ENCODE measurements at places on chromosomes 3 and 15.

DNA sequence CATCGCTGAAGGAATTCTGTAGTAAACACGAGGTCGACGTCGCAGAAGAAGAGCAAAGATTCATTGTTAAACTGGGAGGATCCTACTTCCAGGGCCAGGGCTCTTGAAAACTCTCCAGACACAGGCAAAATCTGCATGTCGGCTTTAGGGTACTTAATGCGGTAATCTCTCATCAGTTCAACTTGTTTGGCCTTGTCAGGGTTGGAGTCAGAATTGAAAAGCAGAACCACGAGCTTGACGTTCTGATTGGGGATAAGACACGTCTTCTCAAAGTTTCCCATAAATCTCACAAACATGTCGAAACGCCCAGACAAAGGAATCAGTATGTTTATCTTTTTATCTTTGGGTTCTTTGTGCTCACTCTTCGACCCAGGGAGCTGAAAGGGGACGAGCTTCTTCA lies 74.0 kb downstream of the CHSY1 start:
- DNase-seq, result no peak

DNA sequence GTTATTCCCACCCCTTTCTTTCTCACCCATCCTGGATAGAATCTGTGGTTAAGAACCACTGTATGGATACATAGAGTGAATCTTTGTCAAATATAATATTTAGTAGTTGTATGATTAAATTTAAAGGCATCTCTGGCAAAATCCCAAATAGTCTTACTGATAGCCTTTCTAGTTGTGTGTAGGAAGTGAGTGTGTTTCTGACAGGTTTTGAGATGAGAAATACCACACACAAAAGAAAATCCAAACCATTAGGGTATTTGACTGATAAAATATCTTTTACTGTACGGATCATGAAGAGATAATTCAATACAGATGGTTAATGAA lies 44.7 kb upstream of the PLCL2 start:
- DNase-seq, result no peak

DNA sequence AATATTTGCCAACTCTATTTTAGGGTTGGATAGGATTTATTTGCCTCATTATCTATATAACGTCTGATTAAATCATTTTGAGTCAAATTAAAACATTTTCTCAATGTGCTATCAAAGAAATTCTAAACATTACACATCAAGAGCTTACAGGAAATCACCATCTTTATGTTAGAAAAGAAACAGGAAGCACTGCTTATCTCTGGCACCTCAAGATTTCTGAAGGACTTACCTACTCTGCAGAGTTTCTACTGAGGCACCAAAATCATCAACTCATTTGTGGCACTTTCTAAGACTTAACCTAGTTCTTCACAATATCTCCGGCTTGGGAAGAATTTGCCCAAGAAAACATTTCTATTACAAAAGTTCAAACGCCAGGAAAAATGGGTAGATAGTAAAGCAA lies 181.3 kb upstream of the EOMES start:
- DNase-seq, result no peak

- no peak for DNase-seq
These were observed 26.2 kb upstream of the FHIT start for GRCh38 chr3:61277411-61277810.

- no peak for DNase-seq
These were observed 326.6 kb upstream of the TPM1 start for GRCh38 chr15:62715946-62716345.

GRCh38 chr3:171871392-171872274 lies 28.5 kb downstream of the TMEM212 start:
- no peak for DNase-seq

GRCh38 chr15:52329987-52330386 lies 34.4 kb upstream of the MYO5C start:
- DNase-seq, result no peak

GRCh38 chr3:71428841-71429596 lies 154.5 kb downstream of the FOXP1 start:
- DNase-seq, result peak; percentile 52

- no peak for DNase-seq
These were observed 526.3 kb downstream of the OTOL1 start for GRCh38 chr3:162022911-162023310.

DNA sequence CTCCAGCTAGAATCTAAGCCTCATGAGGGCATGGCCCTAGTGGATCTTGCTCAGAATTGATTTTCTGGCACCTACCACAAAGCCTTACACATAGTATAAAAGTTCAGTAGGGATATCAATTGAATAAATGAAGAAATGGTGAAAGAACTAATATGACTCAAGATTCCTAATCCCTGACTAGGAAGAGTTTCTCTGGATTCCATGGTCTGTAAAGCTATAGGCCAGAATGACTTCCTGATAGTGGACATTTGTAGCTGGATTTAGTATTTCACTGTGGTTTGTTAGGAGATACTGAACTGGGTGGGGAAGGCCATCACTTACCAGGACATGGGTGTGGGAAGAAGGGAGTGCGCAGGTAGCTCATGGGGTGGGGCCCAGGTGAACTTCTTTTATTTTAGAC lies 168.9 kb downstream of the RAP2B start:
- no peak for DNase-seq

DNA sequence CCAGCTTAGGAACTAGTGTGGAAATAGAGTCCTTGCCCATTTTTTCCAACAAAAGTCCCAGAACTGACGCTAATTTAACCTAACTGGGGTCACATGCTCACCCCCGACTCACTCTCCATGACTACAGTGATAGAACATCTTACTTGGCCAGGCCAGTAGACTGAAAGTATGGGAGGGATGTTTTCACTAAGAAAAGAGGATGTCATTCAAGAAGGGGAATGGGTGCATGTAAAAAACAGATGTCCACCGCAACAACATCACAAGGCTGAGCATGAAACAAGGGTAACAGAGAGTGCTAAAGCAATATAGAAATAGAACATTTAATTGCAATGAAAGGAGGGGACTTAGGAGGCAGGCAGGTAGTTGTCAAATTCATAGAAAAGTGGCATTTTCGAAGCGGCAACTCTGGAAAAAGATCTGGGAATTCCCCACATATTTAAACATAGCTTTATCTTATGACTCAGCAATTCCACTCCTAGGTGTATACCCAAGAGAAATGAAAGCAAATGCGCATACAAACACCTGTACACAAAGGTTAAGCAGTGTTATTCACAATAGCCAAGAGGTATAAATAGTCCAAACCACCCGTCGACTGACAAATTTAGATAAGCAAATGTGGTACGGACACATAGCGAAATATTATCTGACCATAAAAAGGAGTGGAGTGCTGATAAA lies 41.1 kb upstream of the UBE2E2 start:
- no peak for DNase-seq

- DNase-seq, result peak; percentile 90
These were observed 36.2 kb upstream of the LDHAL6B start for GRCh38 chr15:59170295-59171066.

DNA sequence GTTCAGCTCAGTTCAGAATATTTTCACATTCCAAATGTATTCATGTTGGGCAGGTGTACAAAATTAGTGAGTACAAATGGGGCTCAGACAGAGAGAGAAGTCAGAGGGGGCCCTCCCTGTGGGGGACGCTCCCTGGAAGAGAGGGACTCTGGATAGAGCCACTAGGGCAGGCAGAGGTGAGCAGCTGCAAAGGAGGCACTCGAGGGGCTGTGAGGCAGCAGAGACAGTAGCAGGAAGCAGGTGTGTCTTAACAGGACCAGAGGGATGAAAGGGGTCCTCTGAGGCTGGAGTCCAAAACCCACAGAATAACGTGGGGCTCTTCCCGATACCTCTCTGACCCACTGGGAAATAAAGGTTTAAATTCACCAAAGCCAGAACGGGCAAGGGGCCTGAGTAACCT lies 127.1 kb downstream of the MEGF11 start:
- DNase-seq, result no peak

GRCh38 chr3:109882144-109882543 lies 544.8 kb upstream of the DPPA4 start:
- no peak for DNase-seq

DNA sequence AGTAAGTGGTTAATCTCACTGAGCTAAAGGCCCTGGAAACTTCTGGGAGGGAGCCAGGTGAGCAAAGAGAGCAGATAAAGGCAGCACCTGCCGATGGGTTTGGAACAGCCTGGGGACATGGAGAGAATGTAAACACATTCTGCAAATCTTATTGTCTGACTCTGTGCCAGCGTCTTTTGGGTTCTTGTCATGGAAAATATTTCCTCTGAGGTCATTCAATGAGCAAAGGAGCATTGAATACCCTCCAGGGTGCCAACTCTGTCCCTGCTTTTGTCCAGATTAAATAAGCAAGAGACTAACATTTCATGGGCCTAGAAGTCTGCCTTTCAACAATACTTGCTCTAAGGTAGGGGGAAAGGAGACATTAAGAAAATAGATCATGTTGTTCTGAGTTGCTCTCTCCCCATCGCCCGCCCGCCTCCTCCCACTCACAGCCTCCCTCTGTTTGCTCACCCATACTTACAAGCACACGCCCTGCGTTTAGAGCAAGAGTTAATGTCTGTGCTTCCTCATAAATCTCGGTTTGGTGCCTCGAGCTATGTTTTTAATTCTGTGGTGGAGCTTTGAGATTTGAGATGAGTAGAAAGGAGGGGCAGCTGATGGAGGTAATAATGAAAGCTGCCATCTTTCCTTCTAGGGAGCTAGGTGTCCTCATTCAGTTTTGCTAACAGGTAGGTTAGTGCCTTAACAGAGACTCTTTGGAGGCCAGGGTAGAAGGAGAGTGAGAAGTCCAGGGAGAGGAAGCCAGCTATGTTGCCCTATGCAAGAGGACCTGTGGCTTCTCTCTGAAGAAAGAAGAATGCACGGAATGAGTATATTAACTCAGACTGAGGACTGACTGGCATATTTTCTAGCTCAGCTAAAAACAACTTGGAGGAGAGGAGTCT lies 132.9 kb downstream of the TPRG1 start:
- no peak for DNase-seq

DNA sequence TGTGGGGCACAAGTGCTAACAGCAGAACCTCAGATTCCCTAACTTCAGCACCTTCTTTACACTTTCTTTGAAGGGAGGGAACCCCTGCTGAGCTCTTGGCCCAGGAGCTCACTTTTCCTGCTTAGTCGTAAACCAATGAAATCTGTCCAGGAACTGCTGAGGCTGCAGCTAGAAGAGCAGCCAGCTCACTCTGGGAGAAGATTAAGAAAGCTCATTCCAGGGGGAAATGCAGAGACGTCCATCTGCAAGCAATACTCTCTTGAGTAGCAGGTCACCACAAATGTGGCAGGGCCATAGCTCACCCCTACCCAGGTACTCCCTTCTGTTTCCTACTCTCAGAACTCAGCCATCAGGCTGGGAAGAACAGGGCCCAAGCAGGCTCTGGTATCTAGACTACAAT lies 103.3 kb downstream of the WDR76 start:
- no peak for DNase-seq

DNA sequence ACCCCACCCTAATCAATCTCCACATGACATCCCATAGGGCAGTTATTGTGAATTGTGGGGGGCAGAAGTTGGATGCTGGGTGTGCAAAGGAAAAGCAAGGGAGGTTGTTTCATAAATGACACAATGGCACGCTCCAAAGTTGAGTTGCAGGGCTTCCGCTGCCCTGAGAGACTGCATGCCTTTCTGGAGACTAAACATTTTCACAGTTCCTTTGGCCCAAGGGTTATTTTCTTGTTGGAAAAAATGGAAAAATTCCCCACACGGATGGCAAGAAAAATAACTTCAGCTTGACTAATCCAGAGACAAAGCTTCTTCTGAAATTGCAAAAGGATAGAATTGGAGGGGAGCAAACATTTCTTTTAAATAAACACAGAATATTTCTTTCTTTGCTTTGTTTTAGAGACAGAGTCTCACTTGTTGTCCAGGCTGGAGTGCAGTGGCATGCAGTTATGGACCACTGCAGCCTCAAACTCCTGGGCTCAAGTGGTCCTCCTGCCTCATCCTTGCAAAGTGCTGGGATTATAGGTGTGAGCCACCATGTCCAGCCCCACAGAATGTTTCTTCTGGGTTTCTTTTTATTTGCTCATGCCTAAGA lies 19.1 kb upstream of the TPM1 start:
- no peak for DNase-seq

DNA sequence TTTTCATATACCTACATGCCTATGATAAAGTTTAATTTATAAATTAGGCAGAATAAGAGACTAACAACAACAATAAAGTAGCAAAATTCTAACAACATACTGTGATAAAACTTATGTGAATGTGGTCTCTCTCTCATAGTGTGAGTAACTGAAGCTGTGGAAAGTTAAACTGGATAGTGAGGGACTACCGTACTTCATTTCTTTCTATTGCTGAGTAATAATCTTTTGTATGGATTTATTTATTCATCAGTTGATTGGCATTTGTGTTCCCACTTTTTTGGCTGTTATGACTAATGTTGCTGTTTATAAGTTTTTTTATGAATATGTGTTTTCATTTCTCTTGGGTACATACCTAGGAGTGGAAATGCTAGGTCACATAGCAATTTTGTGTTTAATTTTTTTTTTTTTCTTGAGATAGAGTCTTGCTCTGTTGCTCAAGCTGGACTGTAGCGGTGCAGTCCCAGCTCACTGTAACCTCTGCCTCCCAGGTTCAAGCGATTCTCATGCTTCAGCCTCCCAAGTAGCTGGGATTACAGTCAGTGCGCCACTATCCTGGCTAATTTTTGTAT lies 41.0 kb downstream of the RNF111 start:
- DNase-seq, result no peak

GRCh38 chr3:1092771-1093170 lies at the start of gene CNTN6:
Gene CNTN6, plus strand, starts transcription at chr3:1093024. Its CDS starts 54,985 bp downstream, at chr3:1148009.
- DNase-seq, result no peak

- DNase-seq, result no peak
These were observed 265.9 kb downstream of the OCA2 start for GRCh38 chr15:27833178-27833577.

- no peak for DNase-seq
These were observed 29.6 kb downstream of the PRKCD start for GRCh38 chr3:53190659-53191058.

DNA sequence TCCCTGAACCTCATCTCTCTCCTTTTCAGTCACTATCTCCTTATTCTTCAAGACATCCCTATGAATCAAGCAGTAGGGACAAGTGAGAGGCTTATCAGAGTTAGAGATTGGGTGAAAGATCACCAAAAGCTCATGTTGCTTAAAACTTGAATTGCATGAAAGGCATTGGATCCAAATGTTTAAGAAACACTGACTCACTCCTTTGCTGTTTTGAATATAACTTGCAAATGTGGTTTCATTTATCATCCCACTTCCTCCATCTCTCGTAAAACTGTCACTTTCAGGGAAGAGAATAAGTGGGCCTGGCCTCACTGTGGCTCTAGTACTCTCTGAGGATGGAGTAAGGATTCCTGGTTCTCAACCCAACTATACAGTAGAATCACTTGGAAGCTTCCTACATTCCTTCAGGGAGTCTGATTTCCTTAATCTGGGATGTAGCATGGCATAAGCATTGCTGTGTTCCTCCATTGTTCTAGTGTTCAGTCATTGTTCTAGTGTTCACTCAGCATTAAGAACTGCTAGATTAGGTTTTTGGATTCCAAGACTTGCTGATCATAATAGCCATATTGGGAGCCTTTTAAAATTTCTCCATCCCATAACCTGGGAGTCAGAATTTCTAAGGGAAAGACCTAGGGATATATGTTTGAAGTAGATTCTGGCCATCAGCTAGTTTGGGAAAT lies 171.8 kb downstream of the TMEM108 start:
- DNase-seq, result no peak
